CD4-positive, alpha-beta T cell treated with Interleukin-10 for 1 hour (primary cell): ENCODE measurements at places on chromosomes 2 and 18.

DNA sequence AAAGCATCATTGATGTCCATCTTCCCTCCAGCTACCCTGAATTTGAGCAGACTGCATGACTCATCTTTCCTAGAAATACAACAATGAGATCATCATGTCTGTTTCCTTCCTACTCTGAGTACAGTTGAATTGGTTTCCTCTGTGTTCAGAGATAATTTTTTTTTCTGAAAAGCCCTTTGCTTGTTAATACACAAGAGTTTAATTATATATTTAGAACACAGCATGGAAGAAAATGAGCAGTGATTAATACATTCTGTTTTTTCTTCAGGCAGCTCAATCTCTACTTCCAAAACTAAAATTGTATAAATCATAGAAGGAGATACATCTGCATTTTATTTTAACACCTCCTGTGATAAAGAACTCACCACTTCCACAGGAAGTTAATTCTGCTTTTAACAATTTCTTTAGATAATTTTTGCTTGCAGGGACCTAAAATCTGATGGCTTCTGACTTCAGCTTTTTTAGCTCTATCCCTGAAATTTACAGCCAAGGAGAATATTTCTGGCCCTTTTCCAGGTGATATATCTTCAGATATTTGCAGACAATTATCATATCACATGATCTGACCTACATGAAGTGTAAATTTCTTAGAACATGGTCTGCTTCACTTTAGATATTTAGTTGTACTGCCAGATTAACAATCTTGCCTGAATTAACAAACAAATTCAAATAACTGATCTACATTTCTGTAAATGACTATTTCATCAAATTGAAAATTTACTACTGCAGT is 249.0 kb downstream of the TRIB2 start:
- peak; percentile 44 for DNase-seq

DNA sequence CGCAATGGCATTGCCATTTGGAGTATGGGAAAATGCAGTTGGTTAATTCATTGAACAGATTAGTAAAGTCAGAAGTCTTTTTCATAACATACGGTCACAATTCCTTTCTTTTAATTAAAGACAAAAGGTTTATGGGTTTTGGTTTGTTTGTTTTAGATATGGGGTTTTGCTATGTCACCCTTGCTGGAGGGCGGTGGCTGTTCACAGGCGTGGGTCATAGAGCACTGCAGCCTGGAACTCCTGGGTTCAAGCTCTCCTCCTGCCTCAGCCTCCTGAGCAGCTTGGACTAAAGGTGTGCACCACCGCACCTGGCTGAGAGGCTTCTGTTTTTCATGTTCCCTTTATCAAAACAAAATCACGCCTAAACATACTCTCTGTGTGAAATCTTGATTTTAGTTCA is 18.7 kb upstream of the ELAC1 start:
- no peak for DNase-seq

- DNase-seq = no peak
These were observed 55.2 kb downstream of the ADCYAP1 start for GRCh38 chr18:959854-960253.

GRCh38 chr2:30670453-30670852 is 136.8 kb downstream of the CAPN13 start:
- no peak for DNase-seq

GRCh38 chr2:213862407-213863076 is 548.3 kb upstream of the VWC2L start:
- DNase-seq = no peak

DNA sequence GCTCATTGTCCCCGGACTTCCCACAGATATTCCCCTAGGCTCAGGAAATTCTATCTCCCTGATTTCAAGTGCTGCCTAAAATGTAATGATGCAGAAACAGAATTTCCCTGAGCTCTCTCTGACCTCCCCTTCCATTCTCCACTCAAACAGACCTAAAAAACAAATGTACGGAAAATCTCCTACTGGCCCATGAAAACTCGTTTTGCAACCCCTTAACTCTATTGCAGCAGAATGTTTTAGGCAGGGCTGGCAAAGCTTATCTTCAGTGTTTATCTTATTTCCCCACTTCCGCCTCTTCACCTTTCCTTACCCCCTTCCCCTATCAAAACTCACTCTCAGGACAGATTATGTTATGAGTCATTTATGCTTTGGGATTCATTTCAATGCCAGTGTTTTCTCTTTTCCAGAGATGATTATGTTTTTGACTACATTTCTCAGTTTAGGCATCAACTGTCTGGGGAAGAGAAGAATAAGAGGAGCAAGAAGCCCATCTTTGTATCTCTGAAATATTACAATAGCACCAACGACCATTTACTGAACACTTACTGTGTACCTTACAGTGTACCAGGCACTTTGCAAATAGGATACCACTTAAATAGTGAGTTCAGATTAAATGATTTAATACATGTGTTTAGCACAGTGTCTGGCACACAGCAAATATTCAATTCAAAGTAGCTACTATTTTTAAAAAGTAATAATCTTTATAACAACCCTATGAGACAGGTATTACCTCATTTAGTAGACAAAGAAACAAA is 53.9 kb upstream of the STPG4 start:
- no peak for DNase-seq

- DNase-seq = no peak
These were observed 103.3 kb upstream of the OSR1 start for GRCh38 chr2:19461504-19462255.

DNA sequence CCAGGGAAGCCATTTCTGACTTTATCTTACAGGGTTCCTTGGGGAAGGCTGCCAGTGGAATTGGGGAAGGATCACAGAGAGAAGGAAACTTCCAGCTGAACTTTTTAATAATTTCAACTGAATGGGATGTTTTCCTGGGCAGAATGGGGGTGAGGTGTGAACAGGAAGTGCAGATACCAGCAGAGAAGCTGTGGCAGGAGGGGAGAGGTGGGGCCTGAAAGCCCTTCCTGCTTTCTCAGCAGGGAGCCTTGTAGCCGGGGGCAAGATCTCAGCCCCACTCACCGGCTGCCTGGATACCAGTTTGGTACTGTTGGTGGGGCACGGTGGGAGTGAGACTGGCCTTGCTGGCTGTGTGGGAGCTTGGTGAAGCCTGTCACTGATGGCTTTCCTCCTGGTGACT is 170.5 kb downstream of the ZBTB7C start:
- DNase-seq = no peak

DNA sequence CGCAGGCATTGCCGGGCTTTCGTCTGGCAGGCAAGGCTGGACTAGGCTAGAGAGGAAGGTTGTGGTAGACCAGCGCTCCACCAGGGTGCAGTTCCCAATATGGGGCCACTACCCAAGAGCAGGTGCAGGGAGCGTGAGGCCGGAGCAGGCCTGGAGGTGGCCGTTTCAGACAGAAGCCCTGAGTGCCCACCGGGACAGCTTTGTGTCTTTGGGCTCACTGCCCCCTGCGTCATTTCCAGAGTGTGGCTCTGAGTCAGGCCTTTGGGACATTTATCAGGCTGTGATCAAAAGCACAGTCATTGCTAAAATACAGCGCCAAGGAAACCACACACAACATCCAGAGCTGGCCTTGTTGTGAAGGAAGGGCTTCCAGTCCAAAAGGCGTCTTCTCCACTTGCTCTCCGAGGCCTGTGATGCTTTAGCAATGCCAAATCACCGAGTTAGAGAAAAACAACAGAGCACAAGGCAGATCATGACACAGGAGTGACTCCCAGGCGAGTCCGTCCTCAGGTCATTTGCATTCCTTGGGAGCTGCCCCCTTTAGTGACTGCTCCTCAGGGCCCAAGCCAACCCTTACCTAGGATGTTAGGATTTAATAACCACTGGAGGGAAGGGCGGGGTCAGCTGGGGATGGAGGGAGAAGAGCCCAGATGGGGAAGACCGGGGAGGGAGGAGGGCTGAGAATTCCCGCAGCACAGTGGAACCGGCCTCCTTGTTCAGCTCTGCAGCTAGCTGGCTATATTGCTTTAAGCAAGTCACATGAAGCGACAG is 42.3 kb downstream of the RFX8 start:
- DNase-seq = no peak

- DNase-seq = no peak
These were observed 61.1 kb downstream of the MEIS1 start for GRCh38 chr2:66495788-66496640.

GRCh38 chr18:58682429-58683069 is 11.3 kb downstream of the MALT1 start:
- no peak for DNase-seq

DNA sequence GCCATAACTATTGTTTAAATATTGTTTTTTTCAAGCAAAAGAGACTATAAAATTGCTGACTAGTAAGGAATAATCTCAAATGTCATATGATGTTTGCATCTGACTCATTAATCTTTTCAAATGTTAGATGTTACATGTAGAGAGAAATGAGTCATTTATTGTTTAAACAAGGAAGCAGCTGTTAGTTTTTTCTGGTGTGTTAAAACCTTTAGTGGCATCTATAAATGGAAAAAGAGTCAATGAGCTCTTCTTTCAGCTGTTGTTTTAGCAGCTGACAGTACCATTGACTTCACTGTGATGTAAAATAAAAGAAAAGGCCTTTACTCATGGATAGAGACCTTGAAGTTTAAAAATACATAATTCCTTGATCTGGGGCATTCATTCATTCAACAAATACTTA is 1.8 kb upstream of the KLHL41 start:
- DNase-seq = no peak

- peak; percentile 32 for DNase-seq
These were observed 3.9 kb upstream of the KLHL29 start for GRCh38 chr2:23381084-23381483.

DNA sequence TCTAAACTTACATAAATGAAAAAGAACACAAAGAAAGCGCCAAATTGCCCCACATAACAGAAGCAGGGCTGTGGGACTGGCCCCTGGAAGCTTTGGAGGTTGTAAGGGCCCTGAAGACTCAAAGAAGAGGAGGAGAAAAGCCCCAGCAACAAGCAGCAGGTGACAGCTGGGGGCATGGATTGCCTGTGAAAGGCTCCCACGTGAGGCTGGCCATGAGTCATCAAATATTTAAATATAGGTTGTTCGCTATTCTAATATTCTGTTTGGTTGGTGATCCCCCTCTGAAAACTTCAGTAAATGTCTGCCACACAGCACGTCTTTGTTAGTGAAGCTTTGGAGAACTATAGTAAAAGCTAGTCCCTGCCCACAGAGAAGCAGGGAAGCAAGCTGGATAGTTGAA is 132.4 kb downstream of the MREG start:
- DNase-seq = no peak

DNA sequence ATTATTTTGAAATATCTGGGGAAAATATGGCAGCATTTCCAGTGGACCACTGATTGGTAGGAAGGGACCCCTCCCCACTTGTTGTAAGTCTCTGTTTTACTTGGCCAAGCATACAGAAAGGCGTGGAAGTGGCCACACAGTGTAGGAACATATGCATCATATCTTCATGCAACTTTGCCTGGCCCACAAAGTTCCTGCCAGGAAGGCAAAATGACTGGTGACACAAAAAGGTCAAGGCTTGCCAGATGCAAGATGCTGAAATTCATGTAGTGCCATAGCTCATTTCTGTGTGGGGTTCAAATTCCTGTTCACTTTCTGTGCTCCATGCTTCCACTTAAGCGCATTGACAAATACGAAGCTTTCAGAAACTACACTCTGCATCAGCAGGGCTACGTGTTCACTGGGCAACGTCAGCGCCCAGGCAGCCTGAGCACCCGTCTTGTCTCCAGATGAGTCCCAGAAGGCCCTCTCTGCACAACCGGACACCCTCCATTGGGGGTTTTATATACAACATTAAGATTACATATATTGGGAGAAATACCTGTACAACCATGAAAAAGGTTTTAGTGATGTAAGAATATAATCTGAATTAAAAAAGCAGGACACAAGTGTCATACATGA is 3.6 kb downstream of the DYNC2LI1 start:
- DNase-seq = no peak

DNA sequence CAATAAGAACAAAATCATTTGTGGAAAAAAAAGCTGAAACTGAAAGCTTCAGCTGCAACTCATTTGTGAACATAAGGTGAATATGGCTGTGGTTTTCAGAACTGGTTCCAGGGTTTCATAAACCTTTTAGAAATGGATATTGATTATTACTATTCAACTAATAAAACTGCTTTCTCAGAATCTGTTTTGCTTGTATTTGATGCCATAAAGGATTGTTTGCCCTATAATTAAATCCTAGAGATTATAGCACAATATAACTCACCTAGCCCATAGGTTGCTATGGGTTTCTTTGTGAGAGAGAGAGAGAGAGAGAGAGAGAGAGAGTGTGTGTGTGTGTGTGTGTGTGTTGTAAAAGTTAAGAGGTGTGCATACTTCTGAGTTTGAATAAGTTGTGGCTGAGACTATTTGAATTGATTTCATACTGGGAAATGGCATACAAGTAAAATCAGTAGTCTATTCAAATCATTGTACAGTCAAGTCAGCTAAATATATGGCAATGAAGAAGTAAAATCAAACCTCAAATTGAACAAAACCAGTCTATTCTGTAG is 339.2 kb downstream of the ARHGAP15 start:
- no peak for DNase-seq

GRCh38 chr2:60742419-60742818 is 13.6 kb upstream of the PAPOLG start:
- no peak for DNase-seq

DNA sequence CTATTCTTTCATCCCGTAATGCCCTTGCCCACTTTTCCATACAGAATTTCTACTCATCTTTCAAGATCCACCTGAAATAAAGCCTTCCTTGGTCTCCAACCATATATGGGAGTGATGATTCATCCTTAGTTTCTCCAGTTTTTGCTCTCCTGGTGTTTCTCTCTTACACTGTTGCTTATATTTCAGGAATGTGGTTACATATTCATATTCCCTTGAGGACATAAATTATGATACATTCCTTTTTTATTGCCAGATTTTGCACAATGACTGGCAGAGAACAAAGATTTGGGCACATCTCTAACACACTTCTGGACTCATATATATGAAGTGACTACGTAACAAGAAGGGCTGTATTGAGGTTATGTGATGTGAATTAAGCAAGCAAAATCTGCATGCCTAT is 1573.4 kb upstream of the NXPH2 start:
- no peak for DNase-seq

- no peak for DNase-seq
These were observed 66.4 kb downstream of the MAPK4 start for GRCh38 chr18:50626317-50626716.

DNA sequence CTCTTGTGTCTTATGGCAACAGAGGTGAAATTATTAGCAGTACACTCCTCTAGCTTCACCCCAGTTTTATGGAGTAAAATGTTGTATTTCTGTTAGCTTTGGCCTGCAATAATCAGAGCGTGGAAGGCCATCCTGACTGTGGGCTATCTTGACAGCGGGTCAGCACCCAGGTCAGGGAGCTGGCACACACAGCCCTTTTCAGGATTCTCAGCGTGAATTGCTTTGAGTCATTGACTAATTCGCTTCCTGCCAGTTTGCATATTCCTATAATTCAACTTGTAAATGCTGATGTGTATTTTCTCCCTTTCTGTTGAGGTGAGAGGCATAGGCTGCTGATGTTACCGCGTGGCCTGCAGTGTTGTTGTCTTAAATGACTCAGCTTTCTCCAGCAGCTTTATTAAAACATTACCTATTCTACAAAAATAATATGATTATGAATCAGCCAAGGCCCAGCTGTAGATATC is 109.6 kb upstream of the EML6 start:
- DNase-seq = no peak

GRCh38 chr2:43125090-43125998 is 101.1 kb downstream of the ZFP36L2 start:
- no peak for DNase-seq
